ENCODE measurements at places on chromosomes 3 and 15.

GRCh38 chr3:29181149-29181780 is 99.6 kb upstream of the RBMS3 start:
- no peak for DNase-seq

DNA sequence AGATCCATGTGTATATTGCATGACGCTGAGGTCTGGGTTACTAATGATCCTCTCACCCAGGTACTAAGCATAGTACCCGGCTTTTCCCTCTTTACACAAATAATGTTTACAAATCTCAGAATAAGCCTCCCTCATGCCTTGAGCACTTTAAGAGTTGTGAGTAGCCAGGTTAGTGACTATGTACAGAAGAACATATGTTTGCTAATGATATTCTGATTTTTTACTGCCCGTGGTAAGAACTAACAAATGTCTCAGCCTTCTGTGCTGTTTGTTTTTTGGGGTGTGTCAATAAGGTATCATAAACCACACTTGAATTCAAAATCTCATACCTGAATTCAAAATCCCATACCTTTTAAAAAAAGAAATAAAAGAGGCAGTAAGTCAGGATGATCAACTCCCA is 59.5 kb downstream of the ABCC5 start:
- no peak for DNase-seq

DNA sequence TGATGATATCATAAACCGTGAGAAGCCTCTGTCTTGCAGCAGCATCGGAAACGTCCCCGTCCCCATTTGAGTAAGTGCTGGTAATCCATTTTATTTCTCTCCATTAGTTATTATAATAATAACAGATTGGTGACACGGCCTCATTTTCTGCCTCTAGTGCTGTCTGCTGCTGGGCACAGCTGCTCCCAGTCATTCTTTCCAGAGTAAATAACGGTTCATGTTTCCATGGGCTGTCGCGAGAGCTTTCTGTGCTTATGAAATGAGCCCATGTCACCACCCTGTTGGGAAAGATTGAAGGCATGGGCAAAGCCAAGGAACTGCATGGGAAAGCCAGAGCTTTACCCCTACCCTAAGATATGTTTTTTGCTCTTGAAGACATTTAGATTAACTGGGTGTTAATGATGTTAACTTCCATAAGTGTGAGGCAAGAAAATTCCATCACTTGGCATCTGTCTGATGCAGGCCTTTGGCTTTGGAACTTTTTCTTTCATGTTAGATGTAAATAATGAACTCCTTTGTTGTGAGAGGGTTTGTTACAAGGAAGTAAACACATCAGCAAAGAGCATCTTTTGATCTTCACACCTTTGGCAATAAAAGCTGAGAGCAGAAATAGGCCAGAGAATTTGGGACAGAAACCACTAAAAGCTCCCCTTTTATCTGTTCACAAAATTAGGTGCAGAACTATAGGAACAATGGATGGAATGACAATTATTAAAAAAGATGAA is 141.8 kb downstream of the FILIP1L start:
- no peak for DNase-seq

DNA sequence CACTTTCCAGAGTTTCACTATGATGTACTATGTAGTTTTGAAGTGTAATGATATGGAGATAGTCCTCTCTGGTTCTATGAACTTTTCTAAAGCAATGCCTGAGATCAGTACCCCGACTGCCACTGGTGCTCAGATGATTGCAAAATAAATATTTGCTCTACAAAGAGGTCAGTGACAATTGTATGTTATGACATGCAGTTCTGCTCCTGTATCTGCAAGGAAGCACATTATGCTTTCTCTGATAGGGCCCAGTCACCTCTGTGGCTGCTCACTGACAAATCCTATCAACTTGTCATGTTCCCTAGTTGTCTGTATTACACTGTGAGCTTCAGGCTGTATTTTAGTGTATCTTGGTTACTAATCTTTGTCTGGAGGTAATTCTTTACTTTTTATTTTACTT is 362.6 kb downstream of the ROBO1 start:
- DNase-seq = no peak

DNA sequence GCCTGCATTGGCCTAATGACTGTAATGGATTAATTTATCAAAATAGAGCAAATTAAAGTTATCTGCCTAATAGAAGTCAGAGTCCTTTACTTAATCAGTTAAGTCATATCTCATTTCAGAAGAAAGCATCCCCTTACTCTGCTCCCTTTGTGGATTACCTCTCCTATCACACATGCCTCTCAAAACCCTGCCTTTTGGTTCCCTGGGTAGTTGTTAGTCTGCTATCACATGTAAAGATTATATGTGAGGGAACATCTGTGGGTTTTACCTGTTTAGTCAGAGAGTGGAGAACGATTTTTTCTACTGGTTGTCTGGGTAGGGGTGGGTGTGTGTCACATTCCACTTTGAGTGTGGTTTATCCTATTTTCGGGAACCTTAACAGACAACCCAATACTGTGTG is 16.4 kb downstream of the UBE2E2 start:
- DNase-seq = no peak

- no peak for DNase-seq
These were observed 21.2 kb downstream of the STARD5 start for GRCh38 chr15:81302701-81303109.

DNA sequence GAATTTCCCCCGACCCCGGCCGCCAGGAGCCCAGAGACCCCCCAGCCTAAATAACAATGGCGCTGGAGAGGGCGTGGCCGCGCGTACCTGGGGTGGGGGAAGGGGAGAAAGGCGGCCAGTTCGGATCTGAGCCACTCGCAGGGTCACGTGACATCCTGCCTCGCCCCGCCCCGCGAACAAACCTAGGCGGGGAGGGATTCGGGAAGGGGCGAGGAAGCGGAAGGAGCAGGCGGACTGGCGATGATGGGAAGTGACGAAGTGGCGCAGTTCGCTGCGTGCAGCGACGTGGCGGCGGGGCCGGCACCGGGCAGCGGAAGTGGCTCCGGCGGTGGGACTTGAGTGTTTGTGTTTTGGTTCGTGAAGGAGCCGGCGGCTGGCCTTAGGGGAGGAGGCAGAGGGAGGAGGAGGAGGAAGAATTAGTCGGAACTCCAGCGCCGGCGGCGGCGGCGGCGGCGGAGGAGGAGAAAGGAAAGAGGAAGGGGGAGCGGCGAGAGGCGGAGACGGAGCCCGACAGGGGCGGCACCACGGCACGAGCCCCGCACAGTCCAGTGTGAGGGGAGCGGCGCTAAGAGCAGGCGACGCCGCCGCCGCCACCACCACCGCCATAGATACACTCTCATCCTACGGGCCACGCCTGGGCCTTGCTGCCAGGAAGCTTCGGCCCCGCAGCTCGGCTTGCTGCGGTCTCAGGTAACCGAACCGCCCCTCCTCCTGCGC is at the start of gene RAB5A:
Gene RAB5A, plus strand, starts transcription at position 266 of the 717 bp plus-strand sequence. CDS start 3,802 bp downstream, outside the sequence.
- peak; percentile 99 for DNase-seq

DNA sequence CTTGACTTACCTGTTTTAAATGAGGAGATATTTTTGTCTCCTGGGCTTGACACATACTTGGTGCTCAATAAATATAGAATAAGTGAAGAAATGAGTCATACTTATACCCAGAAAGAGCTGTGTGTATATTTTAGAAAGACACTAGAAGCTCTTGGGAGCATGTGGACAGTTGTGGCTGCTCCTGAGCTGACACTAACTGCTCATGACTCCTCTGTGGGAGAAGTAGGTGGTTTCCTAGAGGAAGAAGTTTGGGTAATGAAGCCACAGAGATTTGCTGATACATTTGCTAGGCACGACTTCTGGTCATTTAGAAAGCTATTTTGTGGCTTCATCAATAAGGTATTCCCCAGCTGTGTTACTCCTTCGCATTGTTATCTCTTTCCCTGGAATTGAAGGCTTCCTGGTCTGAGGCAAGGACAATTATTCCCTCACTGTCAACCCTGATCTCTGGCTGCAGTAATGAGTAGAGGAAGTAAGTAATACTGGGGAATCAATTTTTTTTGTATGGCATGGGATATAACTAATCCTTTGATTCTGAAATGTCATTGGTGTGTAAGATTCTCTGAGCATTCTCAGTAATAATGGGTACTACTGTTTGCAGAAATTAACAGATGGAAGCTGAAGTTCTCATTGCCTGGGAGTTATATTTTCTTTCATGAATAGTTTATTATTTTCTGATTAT is 79.6 kb upstream of the DCBLD2 start:
- DNase-seq = no peak

DNA sequence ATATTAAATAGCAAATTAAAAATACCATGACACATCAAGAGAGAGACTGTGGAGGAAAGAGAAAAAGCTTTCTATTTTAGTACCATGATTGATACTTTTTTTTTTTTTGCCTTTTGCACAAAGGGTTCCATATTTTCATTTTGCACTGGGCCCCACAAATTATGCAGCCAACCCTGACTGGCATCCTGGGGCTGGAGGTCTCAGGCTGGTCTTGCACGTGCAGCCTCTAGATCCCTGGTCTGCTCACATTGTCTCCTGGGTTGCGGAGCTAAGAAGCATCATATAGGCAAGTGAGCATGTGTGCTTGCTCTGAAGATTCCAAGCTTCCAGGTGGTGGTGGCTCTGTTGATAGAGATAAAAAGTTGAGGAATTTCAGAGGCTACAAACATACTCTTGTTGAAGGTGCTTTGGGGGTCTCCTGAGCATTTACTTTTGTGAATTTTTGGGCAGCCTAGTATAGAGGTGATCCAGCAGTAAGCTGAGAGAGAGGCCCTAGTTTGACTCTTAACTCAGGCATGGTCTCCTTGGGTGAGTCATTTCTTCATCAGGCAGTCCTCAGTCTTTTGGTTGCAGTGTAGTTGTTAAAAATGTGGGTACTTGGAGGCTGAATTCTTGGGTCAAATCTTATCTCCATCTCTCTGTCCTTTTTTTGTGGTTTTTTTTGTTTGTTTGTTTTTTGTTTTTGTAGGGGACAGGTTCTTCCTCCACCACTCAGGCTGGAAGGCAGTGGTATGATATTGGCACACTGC is 31.3 kb downstream of the SMAD3 start:
- DNase-seq = no peak

DNA sequence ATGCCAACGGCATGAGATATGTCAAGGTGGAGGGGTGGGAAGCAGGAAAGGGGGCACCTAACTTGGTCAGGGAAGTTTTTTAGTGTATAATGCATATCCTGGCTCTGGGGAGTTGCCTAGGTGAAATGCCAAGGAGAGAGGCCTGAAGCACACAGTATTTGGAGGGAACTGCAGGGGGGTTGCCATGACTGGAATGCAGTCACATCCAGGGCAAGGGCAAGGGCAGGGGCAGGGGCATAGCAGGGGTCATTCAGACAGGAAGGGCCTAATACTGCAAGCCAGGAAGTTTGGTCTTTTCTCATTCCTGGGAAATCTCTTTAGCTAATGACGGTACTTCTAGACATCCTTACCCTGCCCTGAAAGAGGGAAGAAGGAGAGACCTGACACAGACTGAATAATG is 60.5 kb downstream of the MYRIP start:
- no peak for DNase-seq

DNA sequence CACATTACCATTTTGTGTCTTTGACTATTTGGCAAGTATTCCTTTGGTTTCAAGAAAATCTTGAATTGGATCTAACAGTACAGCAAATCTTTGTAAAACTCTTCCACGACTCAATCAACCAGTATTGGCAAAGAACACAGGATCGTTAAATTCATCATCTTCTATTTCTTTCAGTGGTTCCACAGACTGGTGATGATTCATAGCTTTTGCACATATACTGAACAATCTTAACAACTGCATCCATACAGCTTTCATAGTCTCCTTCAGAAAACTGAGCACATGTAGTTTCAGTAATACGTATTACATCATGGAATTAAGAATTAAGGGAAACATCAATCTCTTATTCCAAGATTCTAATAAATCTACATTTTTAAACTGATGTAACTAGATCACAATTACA is 91.6 kb upstream of the LIPC start:
- no peak for DNase-seq

DNA sequence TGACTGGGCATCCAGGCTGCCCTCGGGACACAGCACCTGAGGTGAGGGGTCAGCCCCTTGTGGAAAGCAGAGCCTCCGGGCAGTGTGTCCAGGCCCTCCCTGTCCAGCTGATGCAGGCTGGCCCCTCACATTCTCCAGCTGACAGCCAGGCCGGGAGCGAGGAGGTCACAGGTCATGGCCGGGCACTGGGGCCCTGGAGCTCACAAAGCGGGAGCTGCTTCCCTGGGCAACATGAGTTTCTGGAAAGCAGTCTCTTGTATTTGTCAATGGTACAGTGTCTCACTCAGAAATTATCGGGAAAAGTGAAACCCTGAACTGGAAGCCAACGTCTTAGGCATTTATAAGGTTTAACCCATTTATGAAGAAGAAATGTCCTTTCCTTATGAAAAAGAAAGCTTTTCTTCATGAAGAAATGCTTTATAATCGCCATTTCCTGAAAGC is 118.5 kb downstream of the OPA1 start:
- DNase-seq = no peak

All from posterior cingulate gyrus (tissue), 11 donors.